ENCODE measurements at places on chromosomes 2 and 18.

- peak; percentile 21 for DNase-seq
These were observed 14.5 kb downstream of the SH3RF3 start for GRCh38 chr2:109143214-109144187.

DNA sequence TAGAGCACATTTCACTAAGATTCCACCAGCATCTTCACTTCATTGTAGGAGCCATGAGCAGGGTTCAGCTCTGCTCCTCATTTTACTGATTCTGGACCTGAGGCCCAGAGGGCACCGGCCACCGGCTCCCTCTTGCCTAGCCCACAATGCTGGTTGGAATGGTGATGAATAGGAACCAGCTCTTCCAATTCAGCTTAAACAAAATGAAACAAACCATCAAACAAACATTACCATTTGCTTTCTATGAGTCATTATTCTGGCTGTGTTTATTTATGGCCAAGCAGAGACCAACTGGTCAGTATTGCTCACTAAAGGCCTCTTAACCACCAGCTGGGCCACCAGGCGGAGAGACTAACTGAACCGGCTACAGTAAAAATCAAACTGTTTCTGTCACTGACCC is 176.7 kb downstream of the MTX2 start:
- no peak for DNase-seq

GRCh38 chr2:241534701-241535375 is 23.7 kb upstream of the BOK start:
- no peak for DNase-seq

GRCh38 chr18:683531-683930 is 26.1 kb downstream of the TYMS start:
- DNase-seq = no peak

DNA sequence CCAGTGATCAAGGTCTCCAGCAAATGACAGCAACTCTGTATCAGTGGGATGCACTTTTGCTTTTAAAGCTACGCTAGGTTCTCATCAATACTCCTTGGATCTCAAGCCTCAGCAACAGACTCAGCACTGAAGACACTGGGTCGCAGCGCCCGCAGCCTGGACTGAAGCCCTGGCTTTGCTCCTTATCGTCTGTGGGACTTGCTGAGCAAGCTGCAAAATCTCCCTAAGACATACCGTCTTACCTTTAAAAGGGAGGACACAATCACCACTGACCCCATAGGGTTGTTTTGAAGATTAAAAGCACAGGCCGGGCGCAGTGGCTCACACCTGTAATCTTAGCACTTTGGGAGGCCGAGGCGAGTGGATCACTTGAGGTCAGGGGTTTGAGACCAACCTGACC is 8.1 kb downstream of the CYB5A start:
- no peak for DNase-seq

- DNase-seq = no peak
These were observed 116.1 kb upstream of the TACR1 start for GRCh38 chr2:75315436-75315835.

- DNase-seq = no peak
These were observed 50.8 kb downstream of the PIAS2 start for GRCh38 chr18:46866523-46866922.

- no peak for DNase-seq
These were observed 10.1 kb downstream of the GPR35 start for GRCh38 chr2:240635121-240635997.

DNA sequence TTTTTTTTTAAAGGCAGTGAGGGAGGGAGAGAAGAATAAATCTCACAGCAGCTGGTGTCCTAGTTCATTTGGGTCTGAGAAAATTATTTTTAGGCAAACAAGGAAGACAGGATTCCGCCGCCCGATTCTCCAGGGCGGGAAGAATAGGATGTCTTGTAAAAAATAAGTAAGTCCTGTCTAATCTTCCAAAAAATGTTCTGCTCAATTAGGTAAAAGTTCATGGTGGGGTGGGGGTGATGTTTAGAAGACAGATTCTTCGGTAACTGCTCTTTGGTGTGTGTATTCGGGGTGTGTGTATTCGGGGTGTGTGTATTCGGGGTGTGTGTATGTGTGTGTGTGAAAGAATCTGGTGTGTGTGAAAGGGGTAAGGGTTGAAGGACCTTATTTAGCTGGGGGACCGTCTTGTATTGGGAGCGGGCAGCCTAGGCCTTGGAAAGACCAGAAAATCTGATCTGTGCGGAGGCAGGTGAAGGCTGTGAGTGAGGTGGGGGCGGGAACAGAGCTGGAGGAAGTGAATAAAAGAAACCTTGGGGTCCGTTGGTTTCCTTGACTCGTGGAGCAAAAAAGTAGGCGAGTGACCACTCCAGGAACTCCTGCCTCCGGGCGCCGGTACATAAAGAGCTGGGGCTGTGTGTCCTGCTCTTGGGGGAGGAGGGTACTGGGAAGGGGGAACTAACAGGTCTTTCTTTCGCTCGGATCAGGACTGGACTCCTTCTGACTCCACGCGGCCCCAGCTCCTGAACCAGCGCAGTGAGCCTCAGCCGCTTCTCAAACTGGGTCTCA is 4.4 kb upstream of the PAX3 start:
- no peak for DNase-seq

- no peak for DNase-seq
These were observed 43.7 kb downstream of the FSIP2 start for GRCh38 chr2:185782223-185782769.

GRCh38 chr2:239257511-239257937 is 143.3 kb downstream of the HDAC4 start:
- DNase-seq = no peak

DNA sequence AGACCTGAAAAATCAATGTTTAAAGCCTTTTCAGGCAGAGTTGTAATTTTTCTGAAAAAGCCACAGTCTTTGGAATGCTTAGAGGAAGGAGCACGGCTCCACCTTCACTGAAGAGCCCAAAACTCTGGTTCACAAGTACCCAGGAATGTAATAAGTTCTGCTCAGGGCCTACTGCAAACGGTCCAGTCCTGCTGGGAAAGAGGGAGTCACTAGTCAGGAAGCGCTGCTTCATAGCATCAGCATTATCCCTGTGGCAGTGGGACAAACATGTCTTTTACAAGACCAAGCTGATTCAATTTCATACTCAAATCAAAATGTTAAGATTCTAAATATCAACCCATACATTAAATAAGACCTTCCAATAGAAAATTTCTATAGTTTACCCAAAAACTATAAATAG is 152.9 kb upstream of the PGAP1 start:
- DNase-seq = no peak

DNA sequence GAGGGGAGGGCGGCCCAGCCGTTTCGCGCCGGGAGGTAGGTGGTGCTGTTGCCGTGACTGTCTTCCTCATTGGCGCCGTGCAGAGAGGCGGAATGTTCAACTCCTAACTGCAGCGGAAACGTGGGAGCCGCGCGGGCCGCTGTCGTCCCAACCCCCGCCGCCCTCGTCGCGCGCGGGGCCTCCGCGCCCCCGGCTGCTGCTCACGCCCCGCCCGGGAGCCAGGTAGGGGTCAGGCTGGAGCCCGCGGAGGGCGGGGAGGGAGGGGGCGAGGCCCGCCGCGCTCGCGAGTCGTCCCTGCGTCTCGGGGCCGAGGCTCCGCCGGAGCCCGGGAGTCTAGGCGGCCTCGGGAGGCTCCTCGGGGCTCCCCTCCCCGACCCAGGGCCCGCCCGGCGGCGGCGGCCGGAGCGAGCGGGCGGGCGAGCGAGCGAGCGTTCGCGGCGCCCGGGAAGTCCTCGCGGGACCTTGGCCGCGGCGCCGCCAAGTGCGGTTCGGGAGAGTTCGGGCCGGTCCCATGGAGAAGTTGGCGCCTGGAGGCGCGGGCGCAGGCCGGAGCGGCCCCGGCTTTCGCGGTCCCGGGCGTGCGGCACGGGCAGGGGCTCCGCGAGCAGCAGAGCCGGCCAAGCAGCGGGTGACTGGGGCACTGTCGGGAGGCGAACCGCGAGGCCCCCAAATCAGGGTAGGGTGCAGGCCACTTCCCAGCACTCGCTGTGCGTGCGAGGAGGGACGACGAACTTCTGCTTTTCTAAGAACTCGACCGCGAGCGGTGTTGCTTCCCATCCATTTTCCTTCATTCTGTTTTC is at the start of gene MAP3K20:
TSS of gene MAP3K20 (plus strand) at position 66 of the 800 bp plus-strand sequence. CDS start 15,186 bp downstream, outside the sequence.
- DNase-seq = no peak

- DNase-seq = no peak
These were observed 64.6 kb downstream of the PLCL1 start for GRCh38 chr2:197869041-197869440.

- peak; percentile 53 for DNase-seq
These were observed 63.3 kb upstream of the ALPP start for GRCh38 chr2:232315049-232315922.

GRCh38 chr2:216918088-216918680 is 58.3 kb upstream of the TNP1 start:
- no peak for DNase-seq

- DNase-seq = no peak
These were observed 43.8 kb downstream of the REEP1 start for GRCh38 chr2:86293612-86294011.

DNA sequence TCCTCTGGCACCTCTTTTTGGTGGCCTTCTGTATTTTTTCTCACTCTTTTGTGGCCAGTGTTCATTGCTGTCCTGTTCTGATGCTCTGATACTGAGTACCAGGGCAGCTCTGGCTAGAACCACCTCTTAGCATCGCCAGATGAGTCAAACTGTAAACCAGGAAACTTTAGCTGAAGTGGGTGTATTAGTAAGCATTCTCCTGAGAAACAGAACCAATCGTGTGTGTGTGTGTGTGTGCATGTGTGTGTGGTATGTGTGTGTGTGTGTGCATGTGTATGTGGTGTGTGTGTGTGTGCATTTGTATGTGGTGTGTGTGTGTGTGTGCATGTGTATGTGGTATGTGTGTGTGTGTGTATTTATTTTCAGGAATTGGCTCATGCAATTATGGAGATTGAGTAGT is 166.3 kb upstream of the SKOR2 start:
- no peak for DNase-seq

- DNase-seq = no peak
These were observed 203.2 kb downstream of the SH3RF3 start for GRCh38 chr2:109331896-109332848.

DNA sequence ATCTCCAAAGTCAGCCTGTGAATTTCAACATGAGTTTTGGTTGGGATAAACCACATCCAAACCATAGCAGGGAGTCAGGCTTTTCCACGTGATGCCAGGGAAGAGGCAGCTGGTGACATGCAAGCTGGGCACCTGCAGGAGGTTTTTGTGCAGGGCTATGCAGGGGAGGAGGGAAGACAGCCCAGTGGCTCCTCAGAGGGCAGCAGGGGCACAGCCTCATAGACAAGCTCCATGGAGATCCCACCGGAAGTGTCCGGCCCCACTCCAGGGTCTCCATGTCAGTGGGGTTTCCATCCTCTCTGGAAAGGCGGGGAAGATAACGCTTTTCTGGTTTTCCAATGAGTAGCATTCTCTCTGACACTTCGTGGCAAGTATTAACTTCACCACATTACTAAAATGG is 135.6 kb upstream of the TPO start:
- no peak for DNase-seq

DNA sequence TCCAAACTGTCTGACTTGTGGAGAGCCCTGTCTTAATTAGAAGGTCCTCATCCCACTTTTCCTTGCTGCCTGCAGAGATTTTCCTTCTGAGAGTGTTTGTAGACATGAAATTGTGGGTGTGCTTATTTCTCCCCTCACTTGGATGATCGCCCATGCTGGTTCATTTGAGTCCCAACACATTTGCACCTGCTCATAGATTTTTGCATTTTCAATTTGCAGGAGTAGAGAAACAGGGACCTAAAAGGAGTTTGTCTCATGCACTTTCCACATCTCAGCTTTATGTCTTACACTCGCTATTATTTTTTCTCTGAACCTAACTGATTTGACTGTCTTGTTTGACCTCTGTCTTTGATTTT is 33.2 kb upstream of the FHL2 start:
- DNase-seq = no peak

GRCh38 chr18:23037646-23038045 is 97.6 kb upstream of the CABLES1 start:
- no peak for DNase-seq

GRCh38 chr2:75556679-75557366 is 3.9 kb downstream of the EVA1A start:
- DNase-seq = no peak

DNA sequence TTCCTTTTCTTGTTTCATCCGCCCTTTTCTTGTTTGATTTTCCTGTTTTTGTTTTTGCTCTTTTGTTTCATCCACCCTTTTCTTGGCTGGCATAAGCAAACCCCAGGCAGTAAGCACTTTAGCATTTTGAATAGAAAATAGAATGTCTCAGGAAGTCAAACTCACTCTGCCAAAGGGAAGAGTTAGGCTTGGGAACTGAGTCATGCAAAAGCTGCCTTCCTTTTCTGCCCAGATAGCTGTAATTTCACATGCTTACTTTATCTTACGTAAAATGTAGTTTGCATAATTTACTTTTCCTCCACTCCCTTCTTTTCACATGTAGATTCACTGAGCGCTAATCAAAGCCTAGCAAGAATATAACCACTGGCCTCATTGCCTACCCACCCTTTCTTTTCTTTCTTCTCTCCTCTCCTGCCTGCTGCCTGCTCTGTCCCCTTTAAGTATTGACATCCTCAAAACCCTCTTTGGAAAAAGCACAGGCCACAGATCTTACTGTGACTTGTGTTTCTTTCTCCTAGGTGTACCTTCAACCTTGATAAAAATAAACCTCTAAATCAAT is 48.4 kb downstream of the CNGA3 start:
- no peak for DNase-seq

- no peak for DNase-seq
These were observed 3.0 kb downstream of the POU3F3 start for GRCh38 chr2:104856973-104857261.

GRCh38 chr2:96551605-96552314 is 15.2 kb downstream of the ARID5A start:
- no peak for DNase-seq
